ENCODE measurements at places on chromosomes 13 and 19.

- no peak for DNase-seq
Measured at GRCh38 chr19:2624537-2625091, 77.9 kb downstream of the GNG7 start.

DNA sequence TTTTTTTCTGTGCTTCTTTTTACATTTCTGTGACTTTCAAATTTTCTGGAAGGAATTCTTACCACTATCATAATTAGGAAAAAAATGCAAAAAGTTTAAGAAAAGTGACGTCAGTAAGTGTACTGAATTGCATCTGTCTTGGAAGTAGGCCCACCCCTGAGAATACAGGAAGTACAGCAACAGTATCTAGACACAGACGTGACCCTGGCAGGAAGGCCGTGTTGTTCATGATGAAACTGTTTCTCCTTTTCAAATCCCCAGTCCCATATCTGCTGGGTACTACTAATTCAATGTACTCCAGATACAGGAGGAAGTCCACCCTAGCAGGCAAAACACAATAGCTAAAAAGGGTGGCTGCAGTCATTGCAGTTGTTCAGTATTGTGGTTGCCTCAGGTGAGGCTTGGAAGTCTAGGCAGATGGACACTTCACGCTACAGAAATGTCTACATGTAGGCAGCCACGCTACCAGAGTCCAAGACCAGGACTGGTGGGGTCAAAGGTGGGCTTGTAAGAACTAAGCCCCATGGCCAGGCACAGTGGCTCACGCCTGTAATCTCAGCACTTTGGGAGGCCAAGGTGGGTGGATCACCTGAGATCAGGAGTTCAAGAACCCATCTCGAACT is 49.6 kb upstream of the MED4 start:
- DNase-seq, result no peak

GRCh38 chr13:31686670-31687425 is 52.5 kb upstream of the RXFP2 start:
- no peak for DNase-seq

DNA sequence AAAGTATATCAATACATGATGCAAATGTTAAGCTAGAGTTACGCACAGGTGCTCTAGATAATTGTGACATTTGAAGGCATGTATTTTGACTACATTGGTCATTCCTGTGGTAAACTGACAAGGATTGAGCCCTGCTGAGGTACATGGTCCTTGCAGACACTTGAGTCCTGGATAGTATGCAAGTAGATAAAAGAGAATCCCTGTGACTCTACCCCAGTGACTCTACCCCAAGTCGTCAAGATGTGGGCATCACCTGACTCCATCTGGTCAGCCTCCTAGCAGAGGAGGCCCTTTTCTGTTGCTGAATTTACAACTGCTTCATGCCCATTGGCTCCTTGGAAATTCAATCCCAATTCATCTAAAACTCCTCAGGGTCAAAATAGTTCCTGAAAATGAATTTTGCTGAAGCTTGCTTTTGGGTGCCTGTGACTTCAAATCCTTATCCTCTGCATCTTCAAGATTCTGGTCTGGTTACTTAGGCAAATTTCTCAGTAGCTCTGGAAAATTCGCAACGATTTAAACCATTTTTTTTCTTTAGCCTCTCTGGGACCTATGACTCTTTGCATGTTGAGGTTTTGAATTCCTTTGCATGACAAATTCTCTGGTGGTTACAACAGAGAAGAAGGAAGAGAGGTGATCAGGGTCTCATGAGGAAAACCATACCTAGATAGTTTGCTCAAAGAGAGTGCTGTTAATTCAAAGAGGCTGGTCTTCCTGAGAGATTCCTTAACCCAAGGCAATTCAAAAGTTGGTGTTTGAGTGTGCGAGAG is 422.1 kb downstream of the FGF9 start:
- no peak for DNase-seq

DNA sequence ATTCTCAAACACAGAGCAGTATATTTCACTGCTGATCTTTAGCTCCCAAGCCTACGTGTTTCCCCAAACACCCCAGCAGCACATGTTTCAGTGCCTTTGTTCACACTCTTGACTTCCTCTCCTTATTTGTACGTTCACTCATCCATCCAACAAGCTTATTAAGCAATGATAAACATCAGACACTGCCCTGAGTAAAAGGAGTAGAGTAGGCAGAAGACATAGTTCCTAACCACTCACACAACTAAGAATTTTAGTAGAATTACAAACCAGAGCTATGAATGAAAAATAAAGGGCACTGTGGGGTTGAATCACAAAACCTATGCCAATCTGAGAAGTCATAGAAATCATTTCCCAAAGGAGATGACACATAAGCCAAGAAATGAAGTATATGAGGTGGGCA is 213.5 kb downstream of the DIAPH3 start:
- no peak for DNase-seq

DNA sequence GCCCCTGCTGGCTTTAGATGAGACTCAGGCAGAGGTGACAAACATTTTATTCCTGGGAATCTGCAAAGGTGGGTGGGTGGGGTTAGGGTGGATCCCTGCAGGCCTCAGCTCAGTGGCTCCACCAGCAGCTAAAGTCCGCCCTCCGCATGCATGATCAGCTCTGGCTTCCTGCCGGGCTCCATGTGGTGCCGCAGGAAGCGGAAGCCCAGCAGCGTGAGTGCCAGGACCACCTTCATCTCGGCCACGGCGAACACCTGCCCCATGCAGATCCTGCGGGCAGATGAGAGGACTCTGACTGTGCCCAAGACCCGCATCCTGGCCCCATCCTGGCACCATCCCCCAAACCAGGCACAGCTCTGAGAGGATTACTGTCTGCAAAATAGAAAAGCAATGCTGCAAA is 26.3 kb downstream of the CYP4F2 start:
- DNase-seq, result no peak

DNA sequence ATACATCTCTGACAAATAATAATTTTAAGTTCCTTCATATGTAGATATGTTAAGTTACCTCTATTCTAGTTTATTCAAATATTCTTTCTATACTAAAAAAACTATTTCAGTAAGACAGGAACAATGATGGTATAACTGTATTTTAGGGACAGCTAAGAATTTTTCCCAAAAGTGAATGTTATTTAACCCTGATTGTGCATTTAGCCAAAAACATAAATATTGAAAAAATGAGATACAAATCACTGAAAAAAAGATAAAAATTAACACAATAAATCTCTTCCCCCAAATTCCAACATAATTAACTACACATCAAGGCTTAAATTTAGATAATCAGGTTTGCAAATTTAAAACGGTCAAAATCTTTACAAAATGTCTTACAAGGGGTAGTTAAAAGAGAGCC is 58.1 kb downstream of the KCNRG start:
- no peak for DNase-seq

DNA sequence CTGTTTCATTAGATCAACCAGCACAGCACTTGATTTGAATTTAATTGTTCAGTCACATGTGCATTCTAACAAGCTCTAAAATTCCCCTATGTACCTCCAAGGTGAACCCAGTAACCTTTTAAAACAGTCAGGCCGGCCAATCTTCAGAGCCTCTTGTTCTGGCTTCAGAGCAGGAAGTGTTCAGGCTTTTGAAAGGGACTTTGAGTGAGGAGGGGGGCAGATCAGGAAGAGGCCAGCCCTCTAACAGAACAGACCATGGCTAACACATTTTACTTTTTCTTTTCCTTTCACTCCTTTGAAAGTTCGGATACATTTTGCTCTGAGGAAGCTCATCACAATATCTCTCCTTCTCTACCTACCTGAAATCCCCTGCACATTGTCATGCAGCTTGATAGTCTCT is 390.3 kb downstream of the TBC1D4 start:
- no peak for DNase-seq

DNA sequence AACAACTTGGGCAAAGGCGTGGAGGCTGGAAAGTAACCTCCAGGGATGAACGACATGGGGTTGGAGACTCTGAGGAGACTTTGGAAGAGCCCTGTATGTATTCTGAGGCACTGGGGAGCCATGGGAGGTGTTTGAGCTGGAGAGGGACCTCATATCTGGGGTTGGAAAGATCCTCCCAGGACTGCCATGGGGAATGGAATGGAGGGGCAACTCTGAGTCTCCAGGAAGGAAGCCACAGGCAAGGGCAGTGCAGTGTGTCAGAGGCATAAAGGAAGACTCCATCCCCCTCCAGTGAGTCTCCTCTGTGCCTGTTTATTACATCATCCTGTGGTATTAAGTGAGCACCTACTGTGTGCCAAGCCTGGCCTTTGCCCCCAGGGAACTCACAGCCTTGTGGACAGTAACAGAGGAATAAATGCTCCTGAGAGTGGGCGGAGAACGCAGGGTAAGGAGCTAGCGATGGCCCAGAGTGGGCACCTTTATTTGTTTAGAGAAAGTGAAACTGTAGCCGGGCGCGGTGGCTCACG is 7.7 kb downstream of the PEAK3 start:
- no peak for DNase-seq
